ENCODE measurements at places on chromosomes 5 and 9.

- DNase-seq, result peak; percentile 38
Measured at GRCh38 chr5:42767491-42768105, 11.0 kb downstream of the CCDC152 start.

DNA sequence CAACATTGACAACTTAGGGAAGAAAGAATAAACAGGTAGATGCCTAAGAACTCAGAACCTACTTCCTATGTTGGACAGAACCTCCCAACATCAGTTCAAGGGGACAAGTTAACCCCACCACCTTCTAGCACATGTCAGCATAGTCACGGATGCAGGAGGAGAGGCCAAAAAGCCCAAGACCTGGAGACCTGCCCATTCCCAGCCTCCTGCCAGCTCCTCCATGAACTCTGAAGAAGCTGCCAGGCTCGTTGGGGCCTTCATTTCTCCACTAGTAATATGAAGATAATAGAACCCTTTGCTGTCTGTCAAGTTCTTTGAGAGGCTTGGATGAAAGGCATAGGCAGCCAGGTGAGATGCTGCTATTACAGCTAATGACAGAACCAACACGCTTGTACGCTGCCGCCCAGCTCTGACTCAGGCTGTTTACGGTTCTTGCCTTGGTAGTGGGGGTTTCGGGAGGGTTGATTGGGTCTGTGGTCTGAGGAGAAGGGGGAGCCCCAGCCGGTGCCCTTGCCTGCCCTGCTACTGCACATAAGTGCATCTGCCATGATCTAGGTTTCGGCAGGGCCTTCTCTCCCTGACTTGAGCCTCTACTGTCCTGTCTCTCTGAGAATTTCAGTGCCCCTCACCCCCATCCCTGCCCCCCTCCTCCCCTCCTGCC lies 82.2 kb downstream of the NRG2 start:
- no peak for DNase-seq

DNA sequence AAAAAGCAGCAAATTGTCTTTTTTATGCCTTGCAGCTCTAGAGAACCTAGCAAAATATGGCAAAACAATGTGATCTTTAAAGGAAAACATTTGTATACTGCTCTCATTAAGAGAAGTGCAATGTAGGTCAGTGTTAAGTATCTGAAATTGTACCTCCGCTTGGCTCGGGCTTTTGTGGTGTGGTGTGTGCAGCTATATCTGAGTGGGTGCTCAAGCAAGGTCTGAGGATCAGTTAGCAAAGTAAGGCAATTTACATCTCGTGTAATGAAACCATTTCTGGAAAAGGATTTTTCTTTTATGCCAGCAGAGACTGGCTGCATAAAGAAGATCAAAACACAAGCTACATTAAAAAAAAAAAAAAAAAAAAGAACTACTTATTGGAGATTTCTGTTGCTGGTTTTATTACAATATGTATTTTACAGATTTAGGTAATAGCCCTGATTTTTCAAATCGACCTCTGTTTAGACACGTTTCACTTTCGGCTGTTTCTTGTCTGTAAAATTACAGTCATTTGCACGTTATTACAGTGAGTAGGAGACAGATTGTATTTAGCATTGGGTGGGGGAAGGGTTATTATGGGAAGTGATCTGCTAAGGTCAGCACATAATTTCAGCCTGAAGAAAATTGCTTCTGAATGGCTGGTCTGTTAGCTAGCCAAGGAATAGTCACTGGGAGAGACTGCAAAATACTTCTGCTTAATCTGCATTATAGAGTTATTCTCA lies 7.9 kb upstream of the ZNF608 start:
- no peak for DNase-seq

DNA sequence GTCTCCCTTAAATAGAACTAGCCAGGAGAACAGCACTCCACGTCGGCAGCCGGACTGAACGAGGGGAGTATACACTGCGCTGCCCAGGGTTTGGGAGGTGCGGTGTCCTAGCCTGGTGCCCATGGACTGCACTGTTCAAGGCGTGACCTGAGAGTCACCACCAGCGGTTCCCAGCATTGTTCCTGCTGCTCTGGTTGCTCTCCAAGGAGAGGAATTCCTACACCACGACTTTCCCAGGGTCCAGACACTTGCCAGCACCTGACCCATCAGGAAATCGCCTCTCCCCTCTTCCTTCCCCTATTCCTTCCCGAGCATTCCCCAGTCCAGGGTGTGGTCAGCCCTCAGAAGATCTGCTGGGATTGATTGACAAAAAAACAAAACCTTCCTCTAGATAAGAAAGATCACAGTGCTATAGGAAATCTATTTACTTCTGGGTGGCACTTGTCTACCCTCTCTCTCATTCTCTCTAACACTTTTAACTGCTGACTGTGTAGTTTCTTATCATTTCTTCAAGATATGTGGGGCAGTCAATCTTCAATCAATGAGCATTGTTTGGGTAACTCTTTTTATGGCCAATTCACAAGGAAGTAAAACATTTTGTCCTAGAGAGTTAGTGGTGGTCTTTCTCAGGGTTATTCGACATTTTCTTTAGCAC lies 297.8 kb upstream of the ACTBL2 start:
- DNase-seq, result no peak

DNA sequence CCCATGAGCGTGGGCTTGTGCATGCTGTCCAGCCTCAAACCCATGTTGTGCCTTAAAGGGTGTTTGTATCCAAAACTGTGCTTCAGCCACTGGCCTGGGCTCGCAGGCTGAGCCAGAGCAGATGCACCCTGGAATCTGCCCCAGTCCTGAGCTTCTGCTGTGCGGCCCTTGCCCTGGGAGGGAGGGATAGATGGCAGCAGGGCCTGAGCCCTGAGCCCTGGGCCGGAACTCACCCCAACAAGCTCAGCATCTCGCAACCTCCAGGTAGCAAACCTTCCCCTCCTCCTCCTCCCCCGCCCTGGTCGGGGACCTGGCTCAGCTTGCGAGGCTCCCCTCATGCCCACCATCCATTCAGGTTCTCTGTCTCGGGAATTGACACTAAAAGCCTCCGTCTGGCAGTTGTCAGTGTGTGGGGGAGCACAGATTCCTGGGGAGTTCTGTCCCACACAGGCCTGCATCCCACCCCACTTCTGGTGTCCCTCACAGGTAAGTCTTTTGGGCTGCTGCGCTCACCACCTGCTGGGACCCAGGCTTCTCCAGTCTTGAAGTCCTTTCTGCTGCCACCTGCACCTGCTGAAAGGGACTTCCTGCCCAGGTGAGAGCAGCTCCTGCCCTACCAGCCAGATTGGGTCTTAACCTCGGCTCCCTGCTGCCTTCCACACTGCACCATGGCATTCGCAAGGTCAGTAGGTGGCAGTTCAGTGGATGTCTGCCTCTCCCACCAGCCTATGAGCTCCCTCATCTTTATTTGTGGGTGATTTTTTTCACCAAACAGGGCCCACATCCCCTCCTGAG lies 55.2 kb upstream of the OLFM1 start:
- DNase-seq, result no peak

- DNase-seq, result no peak
Measured at GRCh38 chr5:17816944-17817343, 182.7 kb downstream of the TAF11L14 start.

- DNase-seq, result peak; percentile 43
Measured at GRCh38 chr9:130770679-130771442, 64.2 kb upstream of the ABL1 start.

DNA sequence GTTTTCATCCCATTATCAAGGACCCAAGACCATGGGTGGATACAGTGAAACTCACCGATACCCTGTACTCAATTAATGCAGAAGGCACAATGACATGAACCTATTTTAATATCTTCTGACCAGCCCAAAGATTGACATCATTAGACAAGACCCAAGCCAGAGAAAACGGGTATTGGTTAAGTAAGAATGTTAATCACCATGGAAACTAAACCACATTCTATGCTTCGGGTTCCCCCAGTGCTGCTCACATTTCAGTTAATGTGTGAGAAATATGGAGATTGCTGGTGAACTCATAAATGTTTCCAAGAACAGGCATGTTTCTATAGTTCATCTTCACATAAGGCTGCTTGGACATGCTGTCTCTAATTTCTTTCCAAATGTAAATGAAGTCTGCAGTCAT lies 77.0 kb downstream of the IRX2 start:
- DNase-seq, result no peak

DNA sequence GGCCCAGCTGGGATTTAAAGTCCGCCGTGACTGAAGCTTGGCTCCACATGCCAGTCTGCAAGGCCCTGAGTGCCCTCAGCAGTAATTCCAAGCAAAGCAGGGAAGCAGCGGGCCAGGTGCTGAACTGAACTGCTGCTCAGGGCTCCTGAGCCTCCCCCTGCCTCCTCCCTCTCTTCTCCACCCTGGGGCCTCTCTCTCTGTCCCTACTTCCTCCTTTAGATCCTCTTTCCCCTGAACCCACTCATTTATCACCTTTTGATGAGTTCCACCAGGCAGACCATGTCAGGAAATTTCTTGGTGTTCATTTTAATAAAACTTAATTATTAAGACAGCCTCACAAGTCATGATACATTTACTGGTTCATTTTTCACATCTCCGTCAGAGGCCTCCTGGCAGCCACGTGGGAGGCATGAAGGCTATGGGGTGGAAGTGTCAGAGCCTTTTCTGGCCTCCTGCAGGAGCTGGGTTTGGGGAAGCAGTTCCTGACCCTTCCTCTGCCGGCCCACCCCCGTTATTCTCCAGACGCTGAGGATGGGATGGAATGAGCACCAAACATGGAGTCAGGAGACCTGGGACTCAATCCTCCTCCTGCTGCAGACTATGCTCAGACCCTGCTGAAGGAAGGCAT lies 32.2 kb upstream of the KCNIP1 start:
- no peak for DNase-seq

DNA sequence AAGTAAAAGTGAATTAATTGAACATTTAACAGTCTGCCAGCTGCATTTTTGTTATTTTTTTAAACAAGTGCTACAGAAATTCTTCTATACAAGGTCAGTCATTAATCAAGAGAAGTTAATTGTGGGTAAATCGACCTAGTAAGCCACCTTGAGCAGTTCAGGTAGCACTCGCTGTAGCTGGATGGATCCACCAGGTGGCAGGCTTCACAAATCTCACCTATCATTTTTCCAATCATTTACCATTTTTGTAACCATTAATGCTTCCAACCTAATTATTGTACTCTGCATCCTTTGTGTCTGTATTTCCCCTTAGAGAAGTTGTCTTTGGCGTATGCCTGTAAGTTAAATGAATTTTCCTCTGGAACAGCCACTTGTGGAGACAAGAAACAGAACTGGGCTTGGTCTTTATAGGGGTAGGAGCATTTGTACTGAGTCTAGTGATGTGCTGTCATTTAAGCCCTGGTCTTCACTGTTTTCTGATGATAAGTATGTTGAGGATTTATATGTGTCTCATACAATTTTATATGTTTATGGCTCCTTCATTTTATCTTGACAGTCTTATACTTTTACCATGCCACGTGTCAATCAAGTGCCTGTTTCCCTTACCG lies 39.5 kb downstream of the CD180 start:
- peak; percentile 31 for DNase-seq

- no peak for DNase-seq
Measured at GRCh38 chr9:81380504-81381359, 308.6 kb downstream of the TLE1 start.

- no peak for DNase-seq
Measured at GRCh38 chr9:77978086-77978781, 53.4 kb downstream of the GNAQ start.

DNA sequence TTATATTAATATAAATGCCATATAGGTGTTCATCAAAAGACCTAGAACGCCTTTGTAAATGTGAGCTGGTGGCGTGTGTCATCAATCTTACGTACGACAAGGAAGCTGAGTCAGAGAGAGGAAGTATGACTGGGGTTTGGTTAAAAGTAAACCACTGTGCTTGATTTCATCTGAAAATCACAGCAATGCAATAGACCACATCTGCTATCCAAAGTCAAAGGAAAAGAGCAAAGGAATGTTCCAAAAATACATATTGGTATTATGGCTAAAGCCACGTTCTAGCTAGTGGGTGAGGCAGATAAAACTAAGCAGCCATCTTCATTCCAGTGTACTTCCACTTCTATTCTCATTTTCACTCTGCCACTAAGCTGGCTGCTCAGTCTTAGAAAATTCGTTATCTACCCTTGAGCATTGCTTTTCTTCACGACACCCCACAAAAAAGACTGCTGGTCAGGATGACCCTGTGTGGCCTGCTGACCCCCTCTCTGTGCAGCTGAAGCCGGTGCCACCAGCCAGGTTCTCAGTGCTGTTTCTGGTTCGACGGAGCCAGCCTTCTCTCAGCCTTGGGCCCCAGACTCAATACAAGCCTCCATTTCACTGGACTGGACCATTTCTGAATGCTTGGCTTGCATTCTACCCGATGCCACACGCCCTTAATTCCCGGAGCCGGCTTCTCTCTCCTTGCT lies 23.8 kb downstream of the SHC3 start:
- DNase-seq, result peak; percentile 78

DNA sequence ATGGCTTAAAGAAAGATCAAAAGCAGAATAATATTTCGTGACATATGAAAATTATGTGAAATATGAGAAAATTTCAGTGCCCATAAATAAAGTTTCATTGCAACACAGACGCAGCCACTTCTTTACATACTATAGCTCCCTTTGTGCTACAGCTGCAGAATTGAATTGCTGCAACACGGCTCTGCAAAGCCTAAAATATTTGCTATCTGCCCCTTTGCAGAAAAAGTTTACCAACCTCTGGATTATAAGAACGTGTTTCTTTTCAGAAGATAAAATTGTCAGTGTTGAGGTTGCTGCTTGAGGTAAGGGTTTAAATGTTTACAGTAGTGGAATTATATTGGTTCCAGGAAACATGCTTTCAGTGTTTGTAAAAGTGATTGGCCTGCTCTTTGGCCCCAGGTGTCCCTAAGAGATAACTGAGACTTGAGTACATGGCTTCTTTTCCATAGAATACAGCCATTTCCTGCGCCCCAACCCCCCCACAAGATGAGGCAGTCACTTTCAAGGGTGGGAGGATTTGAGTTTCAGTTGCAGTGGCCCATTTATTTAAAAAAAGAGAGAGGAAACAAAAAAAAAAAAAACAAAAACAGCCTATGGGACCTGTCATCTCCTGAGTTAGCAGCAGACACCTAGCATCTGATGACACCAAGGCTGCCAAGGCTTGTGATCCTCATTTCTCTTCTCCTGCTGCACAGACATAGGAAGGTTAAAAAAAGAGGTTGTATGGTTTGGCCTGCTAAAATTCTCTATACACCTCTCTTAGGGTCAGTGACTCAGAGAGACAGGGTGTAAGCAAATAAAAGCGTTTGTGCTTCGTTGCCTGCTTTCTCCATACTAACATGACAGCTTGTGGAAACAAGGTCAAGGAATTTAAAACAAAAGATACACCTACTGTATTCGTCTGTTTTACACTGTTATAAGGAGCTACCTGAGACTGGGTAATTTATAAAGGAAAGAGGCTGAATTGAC lies 28.0 kb upstream of the HTR4 start:
- DNase-seq, result no peak

- no peak for DNase-seq
Measured at GRCh38 chr5:122192497-122193496, 63.5 kb downstream of the ZNF474 start.
